ENCODE measurements at places on chromosomes 12 and 14.

DNA sequence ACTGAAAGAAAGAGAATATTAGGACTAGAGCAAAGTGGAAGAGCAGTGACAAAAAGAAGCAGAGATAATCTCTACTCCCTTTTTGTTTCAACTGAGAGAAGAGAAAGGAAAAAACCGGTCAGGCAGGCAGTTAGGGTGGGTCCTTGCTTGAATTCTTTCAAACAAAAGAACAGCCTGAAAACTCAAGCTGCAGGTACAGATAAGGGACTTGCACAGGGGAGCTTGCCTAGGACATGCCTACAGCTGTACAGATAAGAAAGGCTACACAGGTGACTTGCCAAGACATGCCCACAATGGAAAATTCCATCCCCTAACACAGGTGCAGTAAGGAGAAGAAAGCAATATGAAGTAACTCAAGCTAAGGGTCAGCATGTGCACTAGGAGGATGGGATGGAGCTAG, 532.2 kb upstream of the MIS18BP1 start:
- DNase-seq, result no peak

DNA sequence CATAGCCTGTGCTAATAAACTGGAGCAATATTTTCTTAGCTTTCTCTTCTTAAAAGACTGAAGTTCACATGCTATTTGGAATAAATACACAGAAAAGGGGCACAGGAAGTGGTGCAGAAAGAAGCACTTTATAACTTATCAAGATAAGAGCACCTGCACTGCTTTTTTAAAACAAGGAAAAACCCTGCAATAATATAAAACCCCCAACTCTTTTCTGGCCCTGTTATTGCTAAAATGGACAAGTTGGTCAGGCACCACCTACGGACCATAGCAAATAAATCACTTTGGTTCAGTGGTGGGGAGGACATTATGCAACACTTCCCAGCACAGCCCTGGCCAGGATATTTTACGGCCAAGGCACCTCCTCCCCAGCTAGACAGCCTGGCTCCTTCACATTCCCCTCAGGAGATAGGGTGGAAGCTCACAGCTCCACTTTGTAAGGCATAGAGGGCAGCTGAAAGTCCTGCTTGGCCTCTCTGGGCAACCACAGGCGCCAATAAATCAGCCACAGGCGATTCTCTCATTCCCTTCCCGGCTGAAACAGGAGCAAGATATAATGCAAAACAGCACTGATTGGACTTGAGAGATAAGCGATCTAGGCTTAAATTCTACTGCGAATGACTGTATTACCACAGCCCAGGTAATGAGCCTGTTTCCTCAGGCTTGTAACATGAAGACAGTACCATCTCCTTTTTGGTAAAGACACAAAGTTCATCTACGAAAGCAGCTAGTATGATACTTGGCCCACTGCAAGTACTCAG, 2.0 kb downstream of the ZBTB25 start:
- DNase-seq, result peak; percentile 24

DNA sequence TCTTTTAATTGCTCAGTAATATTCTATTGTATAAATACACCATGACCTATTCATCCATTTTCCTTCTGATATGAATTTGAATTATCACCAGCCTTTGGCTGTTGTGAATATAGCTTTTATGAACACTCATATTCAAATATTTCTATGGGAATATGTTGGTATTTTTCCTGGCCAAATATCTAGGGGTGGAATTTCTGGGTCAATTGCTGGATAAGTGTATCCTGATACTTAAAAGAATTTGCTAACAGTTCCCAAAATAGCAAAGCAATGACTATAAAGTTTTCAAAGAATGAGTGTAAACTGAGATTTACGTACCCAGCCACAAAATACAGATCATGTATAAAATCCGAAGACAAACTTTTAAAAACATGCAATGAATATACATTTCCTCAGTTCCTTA, 148.7 kb upstream of the CLEC14A start:
- no peak for DNase-seq

DNA sequence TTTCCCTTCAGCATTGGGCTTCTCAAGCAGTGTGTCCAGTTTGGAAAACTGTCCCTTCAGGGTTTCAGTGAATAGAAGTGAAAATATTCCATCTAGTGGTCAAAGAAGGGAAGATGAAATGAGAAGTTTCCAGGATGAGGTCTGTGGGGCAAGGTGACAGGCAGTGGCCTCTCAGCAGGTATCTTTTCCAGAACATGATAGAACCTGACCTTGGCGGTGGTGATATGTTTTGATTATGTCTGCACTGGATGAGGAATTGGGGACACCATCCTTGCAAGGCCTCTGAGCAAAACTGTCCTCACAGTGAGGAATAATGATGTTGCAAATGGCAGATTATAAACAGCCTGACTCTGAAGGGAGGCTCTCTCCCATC, 4.7 kb downstream of the GPX2 start:
- DNase-seq, result no peak

DNA sequence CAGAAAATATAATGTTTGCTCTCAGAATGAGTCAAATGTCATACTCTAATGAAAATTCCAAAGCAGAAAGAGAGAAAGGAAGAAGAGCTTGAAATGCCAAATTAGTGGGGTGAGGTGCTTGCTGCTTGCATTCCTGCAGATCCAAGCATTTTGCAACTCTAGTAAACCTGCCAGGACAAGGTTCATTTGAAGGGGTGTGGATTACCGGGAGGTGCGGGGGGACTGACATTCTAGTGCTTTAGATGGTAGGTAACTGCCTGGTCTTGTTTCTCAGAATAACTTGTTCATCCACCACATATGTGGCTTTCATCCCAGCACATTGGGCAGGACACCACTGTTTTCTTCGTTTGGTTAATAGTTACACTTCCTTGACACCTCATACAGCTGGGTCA, 144.4 kb downstream of the AKAP6 start:
- DNase-seq, result peak; percentile 60

GRCh38 chr12:57109207-57110103, 1.7 kb downstream of the STAT6 start:
- DNase-seq, result no peak

DNA sequence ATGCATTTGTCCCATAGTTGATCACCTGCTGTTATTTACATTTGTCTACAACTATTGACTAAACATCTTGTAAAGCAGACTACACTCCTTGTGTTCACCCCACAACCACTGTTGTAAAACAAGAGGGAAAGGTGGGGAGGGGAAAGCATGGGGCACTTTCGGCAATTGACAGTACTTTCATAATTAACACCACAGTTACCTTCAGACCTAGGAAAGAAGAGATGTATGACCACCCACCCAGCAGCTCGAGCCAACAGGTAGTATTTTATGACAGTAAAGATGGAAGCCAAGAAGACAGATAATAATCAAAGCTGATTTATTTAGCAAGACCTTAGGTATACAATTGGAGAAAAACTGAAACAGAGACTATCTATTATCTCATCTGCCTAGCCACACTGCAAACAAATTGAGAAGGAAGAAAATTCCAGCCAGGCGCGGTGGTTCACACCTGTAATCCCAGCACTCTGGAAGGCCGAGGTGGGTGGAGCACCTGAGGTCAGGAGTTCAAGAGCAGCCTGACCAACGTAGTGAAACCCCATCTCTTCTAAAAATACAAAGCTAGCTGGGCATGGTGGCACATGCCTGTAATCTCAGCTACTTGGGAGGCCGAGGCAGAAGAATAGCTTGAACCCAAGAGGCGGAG, 11.2 kb downstream of the HECTD4 start:
- DNase-seq, result no peak

DNA sequence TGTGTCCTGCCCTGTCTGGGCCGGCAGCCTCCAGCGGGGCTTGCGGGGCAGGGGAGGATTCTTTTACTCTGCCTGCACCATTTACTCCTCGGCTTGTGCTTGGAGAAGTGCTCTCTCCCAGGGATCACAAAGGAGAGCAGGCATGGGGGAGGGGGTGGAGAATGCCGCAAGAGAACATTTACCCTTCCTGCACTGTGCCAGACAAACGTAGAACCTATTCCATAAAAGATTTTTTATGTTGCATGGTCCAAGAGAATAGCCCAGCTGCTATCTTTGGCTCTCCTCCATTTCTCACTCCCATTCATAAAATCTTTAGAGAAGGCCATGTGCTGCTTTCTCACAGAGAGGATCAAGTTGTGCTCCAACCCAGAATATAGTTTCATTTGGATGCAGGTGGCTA, 159.4 kb downstream of the SPTSSA start:
- no peak for DNase-seq

- DNase-seq, result no peak
Observed at GRCh38 chr12:87870493-87871460, 158.4 kb downstream of the C12orf50 start.

DNA sequence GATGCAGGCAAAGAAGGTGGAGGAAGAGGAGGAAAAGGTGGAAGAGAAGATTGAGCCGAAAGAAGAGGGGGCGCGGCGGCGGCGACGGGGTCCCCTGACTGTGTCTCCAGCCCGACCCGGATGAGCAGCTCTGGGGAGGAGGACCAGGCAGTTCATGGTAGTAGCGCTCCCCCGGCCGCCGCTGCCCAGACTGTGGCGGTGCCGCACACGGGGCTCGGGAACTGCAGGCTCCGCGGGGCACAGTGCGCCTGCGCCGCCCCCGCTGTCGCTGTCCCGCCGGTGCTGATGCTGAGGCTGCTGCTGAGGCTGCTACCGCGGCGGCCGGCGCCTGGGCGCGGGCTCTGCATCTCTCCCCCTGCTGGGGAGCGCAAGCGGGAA, at the start of gene KCNH5:
TSS of gene KCNH5 (minus strand) at position 225 of the 378 bp plus-strand sequence. CDS start 272 bp downstream, outside the sequence.
- peak; percentile 64 for DNase-seq

DNA sequence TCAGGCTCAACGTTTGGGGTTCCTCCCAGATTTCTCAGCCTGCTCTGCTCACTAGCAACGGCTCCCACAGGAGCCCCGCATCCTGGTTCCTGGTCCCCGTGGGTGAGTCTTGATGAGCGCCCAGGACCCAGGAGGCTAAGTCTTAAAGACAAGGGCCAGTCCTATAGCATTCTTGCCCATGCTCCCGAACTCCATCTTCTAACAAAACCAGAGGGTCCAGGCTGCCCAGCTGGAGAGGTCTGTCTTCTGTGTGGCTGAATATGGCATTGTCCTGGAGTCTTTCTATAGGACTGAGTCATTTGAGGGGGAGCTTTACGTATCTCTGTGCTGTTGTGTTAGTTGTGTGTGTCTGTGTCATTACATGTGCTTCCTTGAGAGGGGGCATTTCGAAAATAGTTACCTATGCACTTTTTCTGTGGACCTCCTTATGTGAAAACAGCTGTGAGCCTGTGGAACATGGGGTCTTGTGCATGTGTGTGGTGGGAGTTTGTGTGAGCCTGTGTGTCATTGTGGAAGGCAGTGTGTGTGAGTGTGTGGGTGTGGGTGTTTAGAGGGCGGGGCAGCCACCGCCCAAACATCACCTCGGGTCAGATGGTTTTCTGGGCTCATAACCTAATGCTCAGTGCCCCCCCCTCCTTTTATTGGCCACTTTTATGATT, 9.1 kb upstream of the TBX5 start:
- DNase-seq, result no peak

- DNase-seq, result no peak
Observed at GRCh38 chr12:108016022-108016564, 113.0 kb upstream of the WSCD2 start.

DNA sequence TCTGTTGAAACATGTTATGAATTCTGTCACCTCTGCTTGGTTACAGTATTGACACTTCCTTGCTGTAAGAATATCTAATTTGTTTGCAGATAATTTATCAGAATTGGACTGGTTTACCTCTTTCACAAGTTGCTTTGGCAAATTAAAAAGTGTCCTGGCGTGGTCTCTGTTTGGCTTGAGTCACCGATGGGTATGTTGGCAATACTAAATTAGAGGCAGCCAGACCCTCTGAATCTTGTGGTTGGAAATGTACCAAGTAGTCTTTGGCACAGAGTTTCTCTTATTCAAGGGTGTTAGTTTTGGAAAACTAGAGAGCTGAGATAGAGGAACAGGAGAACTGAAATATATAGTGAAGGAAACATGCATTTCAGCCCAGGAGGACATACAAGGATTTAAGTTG, 521.1 kb upstream of the MGAT4C start:
- DNase-seq, result no peak

DNA sequence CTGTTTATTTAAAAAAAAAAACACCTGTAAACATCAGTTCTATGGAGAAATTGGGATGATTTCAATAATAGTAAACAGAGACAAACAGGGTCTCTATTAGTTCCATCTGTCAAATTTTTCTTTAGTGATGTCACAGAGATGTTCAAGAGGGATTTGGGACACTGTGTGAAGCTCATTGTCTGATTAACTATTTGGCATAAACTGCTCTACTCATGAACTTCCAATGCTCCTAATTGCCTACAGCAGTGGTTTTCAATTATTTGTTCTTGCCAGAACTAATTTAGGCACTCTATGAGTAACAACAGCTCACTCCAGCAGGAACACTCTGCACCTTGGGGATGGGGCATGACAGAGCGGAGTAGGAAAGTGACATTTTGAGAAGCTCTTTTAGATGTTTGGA, 250.1 kb upstream of the PRKD1 start:
- DNase-seq, result no peak

DNA sequence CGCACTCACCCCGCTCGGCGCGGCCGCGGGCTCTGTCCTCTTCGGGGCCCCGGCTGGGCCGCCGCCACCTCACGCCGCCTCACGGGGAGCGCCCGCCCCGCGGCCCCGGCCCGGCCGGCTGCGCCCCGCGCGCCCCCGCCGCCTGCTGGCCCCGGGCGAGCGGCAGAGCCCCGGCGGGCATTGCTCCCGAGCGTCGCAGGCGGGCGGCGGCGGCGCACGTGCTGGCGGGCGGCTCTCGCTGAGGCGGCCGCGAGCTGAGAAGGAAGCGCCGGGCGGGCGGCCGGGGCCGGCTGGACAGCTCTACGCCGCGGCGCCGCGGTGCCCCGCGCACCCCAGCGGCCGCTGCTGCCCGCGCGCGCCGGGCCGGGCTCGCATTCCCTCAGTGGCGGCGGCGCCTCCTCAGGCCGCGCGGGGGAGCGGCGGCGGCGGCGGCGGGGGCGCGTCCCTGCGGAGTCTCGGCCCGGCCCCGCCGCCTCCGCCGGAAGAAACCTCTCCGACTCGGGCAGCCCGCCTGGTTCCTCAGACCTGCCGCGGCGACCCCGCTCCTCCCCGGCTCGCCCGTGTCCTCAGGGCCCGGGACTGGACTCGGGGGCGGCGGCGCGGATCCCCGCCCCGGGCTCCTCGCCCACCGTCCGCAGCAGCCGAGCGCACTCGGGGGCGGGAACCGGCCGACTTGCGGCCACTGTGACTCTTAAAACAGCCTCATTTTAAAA, at the start of gene PITPNM2:
TSS of gene PITPNM2 (minus strand) at position 347 of the 713 bp plus-strand sequence. CDS start 116,500 bp downstream, outside the sequence.
- peak; percentile 54 for DNase-seq

GRCh38 chr12:51377099-51377984, 13.9 kb downstream of the GALNT6 start:
- DNase-seq, result no peak

GRCh38 chr14:54651649-54652048, 84.7 kb downstream of the SAMD4A start:
- DNase-seq, result no peak

GRCh38 chr12:91406920-91407341, 224.3 kb upstream of the DCN start:
- no peak for DNase-seq

GRCh38 chr14:85528080-85528896, 1.7 kb upstream of the FLRT2 start:
- DNase-seq, result peak; percentile 74

GRCh38 chr14:48430805-48431204, 755.4 kb upstream of the MDGA2 start:
- no peak for DNase-seq

- DNase-seq, result peak; percentile 72
Observed at GRCh38 chr14:81464253-81465002, 64.3 kb upstream of the STON2 start.
